Right ventricle myocardium inferior (tissue), 1 donor: ENCODE measurements at places on chromosomes 1 and 21. TPM values are rescaled to one million over a fixed set of nuclear protein-coding genes. Genes with fewer than 3 reads are reported as not detected.

Gene LAD1
- 2.4 TPM for total RNA-seq

Gene KRTAP19-3
- not detected for total RNA-seq

- no peak for DNase-seq
Measured at GRCh38 chr1:220370041-220370700, 97.9 kb upstream of the RAB3GAP2 start.

Gene IL10
- 0.54 TPM for total RNA-seq

Gene CHI3L1
- total RNA-seq: 0.46 TPM

DNA sequence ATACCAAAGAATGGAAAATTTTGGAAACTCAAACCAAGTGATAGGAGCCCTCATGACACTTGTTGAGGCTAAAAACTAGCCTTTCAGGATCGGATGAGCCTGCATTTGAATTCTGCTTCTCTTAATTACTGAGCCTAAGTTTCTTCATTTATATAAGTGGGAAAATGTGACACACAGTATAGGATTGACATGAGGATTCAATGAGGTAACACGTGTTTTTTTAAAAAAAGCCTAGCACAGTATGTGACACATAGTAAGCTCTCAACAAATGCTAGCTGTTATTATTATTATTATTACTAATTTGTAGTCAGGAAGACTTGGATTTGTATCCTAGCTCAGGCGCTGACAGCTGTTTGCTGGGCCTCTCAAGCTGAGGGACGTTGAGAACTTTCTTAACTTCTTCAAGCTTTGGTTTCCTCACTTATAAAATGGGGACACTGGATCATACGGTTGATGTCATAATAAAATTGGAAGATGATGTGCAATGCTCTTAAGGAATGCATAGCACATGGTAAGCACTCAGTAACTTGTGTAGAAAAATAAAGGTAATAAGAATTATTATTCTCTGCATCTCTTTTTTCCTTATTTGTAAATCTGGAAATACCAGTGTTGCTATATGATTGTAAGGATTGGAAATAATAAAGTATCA, 55.4 kb upstream of the JUN start:
- DNase-seq: no peak

DNA sequence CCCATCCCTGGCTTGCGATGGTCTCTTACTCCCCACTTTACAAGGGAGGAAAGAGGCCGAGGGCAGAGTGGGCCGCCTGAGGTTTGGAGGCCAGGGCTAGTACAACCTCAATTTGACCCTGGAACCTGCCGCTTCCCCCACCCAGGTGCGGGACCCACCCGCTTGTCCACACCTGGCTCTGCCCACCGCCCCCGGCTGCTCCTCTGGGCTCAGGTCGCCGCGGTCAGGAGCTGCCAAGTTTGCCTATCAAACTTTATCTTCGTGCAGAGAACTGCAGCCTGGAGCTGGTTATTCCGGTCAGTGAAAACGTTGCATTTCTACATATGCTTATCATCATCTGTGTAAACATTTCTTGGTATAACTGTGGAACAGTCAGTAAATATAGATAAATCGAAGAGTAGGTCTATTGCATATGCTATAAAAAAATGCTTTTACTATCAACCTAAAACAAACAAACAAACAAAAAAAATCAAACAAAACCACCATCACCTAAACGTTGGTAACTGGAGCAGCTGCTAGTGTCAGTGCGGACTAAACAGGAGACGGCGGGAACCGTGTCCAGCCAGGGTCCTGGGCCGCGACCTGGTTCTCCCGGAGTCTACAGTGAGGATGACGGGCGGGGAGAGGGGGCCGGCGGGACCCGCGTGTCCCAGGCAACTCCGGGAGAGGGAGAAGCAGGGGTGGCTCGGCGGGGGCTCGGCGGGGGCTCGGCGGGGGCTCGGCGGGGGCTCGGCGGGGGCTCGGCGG, 906 bp upstream of the ADARB1 start:
- no peak for DNase-seq

- DNase-seq: peak; percentile 60
Measured at GRCh38 chr1:1957533-1957961, 38.5 kb upstream of the TMEM52 start.

GRCh38 chr21:30605968-30606367, 5.1 kb downstream of the KRTAP22-1 start:
- no peak for DNase-seq

DNA sequence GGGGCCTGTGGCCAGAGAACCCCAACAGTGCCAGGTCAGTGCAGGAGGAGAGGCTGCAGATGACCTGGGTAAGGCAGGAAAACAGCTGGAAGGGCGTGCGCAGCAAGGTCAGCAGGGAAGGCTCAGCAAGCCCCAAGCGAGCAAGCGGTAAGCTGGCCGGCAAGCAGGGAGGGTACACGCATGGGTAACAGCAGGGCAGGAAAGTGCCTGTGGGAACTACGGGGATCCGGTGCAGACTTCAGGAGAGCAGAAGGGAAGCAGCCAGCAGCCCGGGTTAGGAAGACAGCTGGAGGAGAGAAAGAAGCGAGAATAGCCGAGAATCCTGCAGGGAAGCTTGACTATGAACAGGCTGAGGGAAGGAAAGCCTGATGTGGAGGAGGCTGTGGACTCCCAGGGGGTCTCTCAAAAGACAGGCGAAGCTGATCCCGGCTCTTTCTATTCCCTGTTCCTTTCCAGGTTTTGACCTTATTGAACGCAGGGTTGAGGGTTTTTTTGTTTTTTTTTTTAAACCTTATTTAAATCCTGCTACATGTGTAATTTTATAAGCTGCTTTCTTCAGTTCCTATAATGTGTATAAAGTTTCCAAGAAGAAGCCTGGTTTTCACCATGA, 20.9 kb downstream of the UMODL1 start:
- DNase-seq: no peak

DNA sequence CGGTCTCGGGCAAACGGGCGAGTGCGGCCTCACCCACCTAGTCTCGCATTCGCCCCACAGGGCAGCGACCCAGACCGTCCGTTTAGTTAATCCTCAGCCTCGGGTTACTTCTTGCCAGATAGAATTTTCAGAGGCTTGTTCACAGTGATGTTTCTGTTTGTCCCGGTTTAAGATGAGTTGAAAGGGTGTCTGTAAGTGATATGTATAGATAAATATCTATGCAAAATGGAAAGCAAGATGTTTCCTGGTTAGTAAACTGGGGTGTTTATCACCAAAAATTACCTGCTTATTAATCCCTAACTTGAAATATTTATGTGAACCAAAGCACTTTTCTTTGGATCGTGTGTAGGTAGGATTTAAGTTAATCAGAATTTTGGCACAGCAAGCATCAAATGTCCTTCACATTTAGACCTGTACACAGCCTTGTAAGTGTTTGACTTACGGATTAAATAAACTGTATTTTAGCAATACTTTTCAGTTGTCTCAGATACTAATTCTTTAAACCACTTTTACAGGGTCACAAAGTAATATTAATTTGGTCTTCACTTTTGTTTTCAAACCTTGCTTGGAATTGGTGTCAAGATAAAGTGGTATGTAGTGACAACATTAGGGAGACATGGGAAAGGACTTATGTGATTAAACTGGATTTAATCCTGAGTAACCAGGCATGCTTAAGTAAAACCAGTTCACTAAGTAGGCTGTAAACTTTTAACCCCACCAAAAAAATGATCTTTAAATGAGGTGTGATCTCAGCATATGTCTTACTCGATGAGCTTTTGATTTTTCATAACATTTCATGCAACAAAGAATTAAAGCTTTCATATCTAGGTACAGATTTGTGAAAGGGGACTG, 914 bp downstream of the ZNF326 start:
- no peak for DNase-seq

GRCh38 chr1:226605318-226605950, 56.9 kb downstream of the STUM start:
- DNase-seq: no peak

Gene KRTAP23-1
- not detected for total RNA-seq

DNA sequence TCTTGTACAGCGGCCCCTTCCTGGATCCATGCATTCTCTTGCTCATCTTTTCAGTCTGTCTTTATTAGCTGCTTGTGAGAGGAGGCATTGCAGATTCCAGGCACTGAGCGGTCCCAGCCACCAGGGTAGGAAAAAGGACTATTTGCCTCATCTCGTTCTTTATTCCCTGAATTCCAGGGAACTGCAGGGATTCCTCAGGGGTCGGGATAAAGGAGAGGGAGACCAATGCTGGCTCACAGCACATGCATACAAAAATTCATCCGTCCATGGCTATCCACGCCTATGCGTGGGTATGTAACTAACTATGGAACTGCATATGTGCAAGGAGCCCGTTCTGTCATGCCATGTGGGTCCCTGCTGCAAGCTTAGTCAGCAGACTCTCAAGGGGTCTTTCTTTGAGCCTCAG, 879 bp upstream of the PLPPR5 start:
- no peak for DNase-seq

GRCh38 chr1:228081144-228081543, 1.4 kb upstream of the ARF1 start:
- DNase-seq: peak; percentile 51

DNA sequence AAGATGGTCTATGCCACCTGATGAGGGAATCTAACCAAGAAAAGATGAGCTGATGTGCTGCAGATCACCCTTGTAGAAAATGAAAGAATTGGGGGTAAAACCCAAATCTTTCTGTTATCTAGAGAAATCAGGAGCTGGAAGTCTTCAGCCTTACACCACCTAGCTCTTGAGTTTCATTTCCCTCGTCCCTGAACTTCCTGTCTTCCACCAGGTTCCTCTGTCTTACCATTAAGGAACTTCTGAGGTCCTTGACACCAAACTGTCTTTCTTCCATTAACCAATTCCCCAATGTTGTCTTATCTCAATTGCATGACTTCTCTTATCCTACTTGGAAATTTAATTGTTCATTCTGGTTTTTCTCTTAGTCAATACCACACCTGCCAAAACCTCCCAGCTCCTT, 31.5 kb downstream of the LPAR3 start:
- DNase-seq: no peak

Gene EPHB2
- total RNA-seq: 3.5 TPM

DNA sequence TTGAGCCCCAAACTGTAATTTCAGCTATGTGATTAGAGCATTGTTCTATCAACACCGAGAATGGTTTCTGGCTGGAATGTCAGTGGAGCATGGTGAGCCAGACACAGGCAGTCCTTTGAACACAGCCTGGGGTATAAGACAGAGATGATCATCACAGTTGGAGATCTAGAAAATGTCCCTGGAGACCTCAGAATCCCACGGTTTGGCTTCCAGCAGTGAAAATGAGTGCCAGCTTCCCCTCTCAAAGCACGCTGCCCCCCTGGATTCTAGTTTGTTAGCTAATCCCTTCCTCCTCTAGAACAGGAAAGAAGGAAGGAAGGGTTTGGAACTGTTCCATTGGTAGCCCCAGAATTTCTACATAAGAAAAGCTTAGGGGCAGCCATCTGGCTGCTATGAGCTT, 59.9 kb upstream of the JAK1 start:
- DNase-seq: no peak

GRCh38 chr1:205064741-205065316, 19.4 kb downstream of the TMEM81 start:
- DNase-seq: no peak

Gene EPB41
- 24.9 TPM for total RNA-seq

Gene CCNL2
- total RNA-seq: 49.4 TPM

DNA sequence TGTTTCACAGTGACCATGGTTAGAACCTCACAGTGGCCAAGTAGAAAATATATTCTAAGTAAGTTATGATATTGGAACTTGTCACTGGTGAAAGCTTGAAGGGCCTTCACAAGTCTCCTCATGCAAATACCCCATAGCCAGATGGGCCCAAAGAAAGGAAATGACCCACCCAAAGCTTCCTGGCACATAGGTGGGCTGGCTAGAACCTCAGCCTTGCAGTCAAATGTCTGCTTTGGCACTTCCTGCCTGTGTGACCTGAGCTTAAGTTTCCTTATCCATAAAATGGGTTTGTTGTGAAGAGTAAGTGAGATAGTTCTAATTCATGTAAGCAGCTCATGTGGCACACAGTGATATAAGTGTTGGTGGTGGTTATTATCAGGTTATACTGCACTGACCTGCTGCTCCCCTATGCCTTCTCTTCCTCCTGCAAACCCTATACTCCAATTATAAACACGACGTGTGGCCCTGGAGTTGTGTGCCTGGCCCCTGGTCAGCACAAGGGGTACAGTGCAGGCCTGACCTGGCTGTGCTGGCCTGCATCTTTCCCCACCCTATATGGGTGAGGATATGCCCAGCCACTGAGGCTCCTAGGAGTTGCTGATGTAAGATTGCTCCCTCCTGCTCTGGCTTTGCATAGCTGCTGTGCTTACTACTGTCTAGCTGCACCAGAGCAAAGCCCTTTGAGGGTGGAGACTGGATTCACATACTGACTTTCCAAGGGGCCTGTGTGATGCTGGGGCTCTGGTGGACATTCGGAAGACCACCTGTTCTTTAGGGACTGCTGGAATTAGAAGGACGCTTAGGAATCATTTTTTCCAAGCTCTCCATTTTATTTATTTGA, 4.7 kb upstream of the SLFNL1 start:
- no peak for DNase-seq

DNA sequence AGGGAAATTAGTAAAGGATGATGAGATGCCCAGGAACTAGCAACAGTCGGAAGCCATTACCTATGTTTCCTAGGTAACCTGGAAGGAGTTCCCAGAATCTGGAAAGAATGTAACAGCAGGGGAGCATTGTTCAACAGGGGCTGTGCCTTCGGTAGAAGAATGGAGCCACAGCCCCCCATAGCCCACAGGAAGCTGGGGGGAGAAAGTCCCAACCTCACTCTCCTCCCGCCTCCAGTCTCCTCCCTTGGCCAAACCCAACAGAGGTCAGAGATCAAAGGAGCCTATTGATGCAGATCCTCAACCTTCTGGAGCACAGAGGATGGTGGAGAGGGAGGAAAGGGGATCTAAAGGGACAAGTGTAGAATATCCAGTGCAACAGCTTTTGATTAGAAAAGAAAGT, 131.5 kb upstream of the SLC44A3 start:
- no peak for DNase-seq

DNA sequence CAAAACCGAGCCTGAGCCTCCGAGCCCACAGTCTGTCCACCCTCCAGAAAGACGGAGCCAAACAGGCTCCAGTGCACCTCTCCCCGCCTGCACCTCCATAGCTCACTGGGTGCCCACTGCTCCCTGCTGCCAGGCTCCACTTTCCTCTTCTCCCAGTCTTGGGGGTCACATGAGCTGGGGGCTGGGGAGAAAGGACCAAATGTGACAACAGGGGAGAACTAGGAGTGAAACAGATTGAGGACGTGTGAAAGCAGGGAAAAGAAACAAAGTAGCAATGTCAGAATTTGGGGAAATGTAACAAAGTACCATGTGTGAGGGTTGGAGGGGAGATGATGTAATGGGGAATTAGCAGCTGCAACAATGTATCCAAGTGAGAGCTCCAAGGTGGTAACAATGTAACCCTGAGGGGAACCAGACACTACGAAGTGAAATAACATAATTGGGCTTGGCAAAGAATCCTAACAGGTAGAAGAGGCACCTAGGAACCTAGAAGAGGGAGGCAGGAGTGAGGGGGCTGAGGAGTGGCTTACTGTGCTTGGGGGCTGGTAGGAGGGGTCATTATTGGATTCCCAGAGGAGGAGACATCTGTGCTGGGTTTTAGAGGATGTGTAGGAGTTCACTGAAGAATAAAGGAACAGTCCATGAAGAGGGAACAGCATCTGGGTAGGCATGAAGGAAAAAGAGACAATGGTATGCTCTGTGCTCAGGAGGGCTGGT, 12.5 kb downstream of the SDC3 start:
- DNase-seq: peak; percentile 37

GRCh38 chr1:89822999-89823628, 2.3 kb downstream of the LRRC8D start:
- no peak for DNase-seq
